GM23248 (cell line): ENCODE measurements at places on chromosomes 7 and 10.

- DNase-seq: no peak
These were observed 24.9 kb upstream of the MAGI2 start for GRCh38 chr7:79478386-79478785.

DNA sequence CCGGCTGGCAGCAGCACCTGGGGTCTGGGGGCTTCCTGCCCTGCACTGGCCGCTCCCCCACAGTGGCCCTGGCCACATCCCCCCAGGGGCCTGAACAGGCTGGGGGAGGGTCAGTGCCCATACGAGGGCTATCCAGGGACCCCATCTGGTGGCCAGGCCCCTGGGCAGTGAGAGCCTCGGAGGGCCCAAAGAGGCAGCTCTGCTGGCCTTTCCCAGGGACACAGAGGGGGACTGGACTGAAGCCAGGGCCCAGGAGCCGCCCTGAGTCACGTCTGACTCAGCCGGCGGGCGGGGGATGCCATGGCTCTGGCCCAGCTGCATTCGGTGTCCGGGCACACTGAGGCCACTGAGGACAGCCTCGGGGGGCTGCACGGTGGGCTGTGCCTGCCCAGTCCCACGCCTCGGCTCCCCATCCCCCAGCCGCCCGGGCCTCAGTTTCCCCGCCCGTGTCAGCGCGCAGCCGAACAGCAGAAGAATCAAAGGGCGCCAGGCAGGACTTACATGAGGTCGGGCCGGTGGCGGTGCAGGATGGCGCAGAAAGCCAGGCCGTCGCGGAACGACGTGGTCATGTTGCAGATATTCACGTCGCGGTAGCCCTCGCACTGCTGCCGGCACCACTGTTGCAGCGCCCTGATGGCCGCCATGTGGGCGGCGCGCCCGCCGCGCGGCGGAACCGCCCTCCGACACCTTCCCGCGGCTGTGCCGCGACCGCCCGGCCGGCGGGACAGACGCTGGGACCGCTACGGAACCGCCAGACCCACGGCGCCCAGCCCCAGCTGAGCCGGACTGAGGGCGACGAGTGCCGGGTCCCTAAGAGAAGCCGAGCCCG is at the start of gene MICALL2:
MICALL2 (minus strand) TSS at position 788 of the 829 bp plus-strand sequence; CDS start at position 644, 144 bp downstream.
- peak; percentile 97 for DNase-seq

DNA sequence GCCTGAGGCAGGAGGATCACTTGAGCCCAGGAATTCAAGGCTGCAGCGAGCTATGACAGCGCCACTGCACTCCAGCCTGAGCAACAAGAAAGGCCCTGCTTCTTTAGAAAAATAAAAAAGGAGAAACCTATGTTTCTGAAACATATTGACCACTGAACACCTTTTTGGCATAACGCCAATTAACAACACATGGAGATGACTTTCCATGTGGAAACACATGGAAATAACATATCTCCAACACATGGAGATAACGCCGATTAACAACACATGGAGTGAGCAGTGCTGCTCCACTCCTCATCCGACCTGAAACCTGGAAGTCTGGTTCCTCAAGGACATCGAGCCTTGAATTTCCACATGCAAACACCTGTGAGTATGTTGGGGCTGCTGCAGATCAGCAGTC is 126.9 kb downstream of the KCNMA1 start:
- DNase-seq: no peak

DNA sequence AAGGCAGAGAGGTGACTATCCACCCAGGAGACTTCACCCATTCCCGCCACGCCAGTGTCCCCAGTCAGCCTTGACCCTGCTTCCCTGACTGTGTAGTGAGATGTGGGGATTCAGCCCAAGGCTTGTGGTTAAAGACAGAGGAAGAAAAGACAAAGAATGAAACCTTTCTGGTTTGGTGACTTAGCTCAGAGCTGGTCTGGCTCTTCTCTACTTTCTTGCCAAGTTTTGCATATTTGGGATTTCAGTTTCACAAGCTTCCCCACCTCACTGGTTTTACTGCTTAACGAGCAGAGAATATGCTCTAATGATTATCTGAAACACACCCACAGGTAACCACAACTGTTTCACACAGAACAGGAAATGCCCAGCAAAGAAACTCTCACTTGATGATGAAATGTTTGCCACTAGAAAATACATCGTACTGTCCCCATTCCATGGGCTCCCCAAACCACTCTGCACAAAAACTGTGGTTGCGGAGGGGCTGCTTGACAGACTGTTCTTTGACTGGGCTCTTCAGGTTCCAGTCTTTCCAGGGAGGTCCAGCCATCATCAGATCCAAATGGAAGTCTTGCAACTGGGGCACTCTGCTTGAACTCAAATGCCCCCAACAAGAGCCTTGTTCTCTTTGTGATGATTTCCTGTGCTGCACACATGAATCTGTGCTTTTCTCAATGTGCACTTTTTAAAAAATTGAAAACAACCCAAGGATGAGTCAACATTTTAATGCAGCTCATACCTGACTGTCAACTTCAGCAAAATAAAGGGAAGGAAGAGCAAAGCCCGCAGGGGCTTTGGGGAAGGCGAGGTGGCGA is 95.5 kb downstream of the CTBP2 start:
- DNase-seq: peak; percentile 73

- DNase-seq: peak; percentile 71
These were observed 38.6 kb upstream of the TRIM8 start for GRCh38 chr10:102605712-102606111.

DNA sequence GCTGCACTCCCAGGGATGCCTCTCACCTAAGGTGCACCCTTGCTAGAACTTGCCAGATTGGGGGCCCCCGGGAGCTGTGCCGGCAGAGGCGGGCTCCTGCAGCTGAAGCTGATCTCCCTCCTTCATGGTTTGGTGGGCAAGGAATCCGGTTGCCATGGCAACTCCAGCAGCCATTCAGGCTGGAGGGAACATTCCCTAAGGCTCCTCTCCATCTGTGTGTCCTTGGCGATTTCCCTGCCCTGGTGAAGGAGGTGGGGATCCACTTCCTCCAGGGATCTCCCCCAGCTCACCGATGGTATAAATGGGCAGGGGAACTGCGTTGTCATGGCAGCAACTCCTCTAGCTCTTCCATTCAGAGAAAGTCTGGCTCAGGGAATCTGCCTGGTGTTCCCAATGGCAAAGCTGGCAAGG is 49.6 kb upstream of the GPR158 start:
- DNase-seq: no peak

GRCh38 chr7:20594023-20594422 is 21.4 kb upstream of the ABCB5 start:
- DNase-seq: no peak
